ENCODE measurements at places on chromosomes 2 and 18. TPM values are rescaled to one million over a fixed set of nuclear protein-coding genes. Genes with fewer than 3 reads are reported as not detected.

The ZNF24 gene
- 66.4 TPM for total RNA-seq

DNA sequence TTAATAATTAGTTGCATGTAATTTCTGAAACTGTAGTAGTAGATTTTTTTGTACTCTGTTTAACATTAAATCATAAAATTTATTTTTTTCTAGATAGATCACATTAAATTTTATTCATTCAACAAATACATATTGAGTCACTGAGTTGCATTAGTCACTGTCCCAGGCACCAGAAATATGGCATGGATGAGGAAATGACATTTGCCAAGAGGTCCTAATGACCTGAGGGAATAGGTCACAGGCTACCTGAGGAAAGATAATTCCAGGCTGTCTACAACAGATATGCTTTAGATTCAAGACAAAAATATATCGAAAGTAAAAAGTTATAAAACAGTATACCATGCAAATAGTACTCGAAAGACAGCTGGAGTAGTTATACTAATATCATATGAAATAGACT lies 852.4 kb upstream of the ACVR2A start:
- no peak for DNase-seq

DNA sequence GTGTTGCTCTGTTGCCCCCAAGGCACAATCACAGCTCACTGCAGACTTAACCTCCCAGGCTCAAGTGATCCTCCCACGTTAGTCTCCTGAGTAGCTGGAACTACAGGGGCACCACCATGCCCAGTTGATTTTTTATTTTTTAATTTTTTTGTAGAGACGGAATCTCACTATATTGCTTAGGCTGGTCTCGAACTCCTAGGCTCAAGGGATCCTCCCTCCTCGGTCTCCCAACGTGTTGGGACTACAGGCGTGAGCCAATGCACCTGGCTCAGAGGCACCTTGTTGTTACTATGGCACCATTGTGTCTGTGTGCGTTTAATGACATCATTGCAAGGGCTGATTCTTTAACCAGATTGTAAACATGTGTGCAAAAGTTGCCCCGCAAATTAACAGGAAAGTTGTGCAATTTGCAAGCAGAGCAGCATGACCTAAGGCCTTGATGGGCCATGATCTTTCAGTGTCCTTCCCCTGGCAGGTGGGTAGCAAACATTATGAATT lies 22.6 kb downstream of the TCF23 start:
- no peak for DNase-seq

DNA sequence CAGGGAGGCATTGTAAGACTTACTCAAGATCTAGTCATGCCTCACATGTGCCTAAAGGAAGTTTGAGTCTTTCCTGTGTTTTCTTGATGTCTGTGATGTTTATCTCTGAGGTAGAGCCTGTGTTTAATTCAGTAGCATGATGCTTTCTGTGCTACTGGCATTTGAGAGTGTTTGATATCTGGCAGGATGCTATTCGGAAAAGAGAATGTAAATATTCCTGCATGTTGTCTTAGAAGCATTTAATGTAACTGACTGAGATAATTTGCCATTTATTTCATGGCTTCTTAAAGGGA lies 58.8 kb downstream of the GREB1L start:
- DNase-seq: no peak

- no peak for DNase-seq
Observed at GRCh38 chr2:152629202-152629601, 88.1 kb downstream of the PRPF40A start.

GRCh38 chr2:150204451-150204850 lies 283.0 kb downstream of the RND3 start:
- no peak for DNase-seq

- no peak for DNase-seq
Observed at GRCh38 chr18:58005011-58005410, 39.0 kb upstream of the NEDD4L start.

GRCh38 chr2:24912523-24912922 lies 7.5 kb downstream of the ADCY3 start:
- DNase-seq: no peak

Data from activated naive CD8-positive, alpha-beta T cell treated with anti-CD3 and anti-CD28 coated beads, Interleukin-2, amount 10 ng/mL, durations not matched to agents 7 days and 5 days (primary cell).